Cardiac septum (tissue), 1 donor: ENCODE measurements at places on chromosomes 3 and 15. TPM values are rescaled to one million over a fixed set of nuclear protein-coding genes. Genes with fewer than 3 reads are reported as not detected.

The MELTF gene
- 10.8 TPM for total RNA-seq

The OCA2 gene
- not detected for total RNA-seq

The NSMCE3 gene
- total RNA-seq: 6.5 TPM

The MAGEL2 gene
- total RNA-seq: 0.11 TPM

The PPP1R14D gene
- not detected for total RNA-seq

The EPHA6 gene
- 0.24 TPM for total RNA-seq

The CHL1 gene
- 2.5 TPM for total RNA-seq

The ZNF502 gene
- total RNA-seq: 3.9 TPM

DNA sequence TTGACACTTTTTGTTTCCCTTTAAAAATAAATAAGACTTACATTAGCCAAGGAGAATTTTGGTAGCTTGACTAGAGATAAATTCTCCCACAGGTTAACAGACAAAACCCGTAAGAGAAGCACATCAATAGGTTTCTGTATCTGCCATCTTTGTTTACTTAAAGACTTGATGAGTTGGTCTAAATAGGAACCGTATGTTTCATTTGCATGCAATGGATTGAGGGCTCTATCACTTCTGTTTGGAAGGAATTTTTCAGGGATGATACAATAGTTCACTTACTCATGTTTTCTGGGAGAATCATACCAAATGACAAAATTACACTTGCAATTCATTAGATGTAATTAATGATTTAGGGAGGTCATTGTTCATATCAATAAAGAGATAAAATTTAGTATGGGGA lies 631.5 kb upstream of the NR2F2 start:
- no peak for DNase-seq

GRCh38 chr3:157705258-157705657 lies 202.0 kb upstream of the VEPH1 start:
- DNase-seq: no peak

DNA sequence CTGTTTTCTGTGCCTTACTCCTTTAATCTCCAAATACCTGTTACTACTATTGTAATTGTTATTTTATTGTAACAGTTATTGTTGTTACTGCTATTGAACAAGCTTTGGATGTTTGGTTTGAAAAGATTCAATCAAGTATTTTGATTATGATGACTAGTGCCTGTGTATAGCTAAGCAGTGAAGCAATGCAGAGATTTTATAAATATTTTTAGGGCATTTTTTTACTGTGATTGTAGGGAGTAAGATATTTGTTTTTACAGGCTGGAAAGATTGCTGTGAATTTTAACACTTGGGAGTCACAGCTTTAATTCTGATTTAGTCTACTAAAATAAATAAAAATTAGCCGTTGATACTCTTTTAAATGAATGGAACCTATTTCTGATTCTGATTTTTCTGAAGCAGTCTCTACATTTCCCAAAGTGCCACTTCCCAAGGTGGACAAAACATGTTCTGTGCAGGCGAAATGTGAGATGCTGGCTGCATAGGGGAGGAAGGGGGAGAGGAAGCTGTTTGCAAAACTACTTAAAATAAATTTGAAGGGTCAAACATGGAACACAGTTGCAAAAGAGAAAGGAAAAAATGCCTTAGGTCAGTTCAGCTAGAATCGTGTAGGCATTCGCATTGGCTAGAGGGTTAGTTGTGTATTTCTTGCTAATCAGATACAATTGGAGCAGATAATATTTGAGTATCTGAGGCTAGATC lies 25.7 kb downstream of the EEFSEC start:
- DNase-seq: no peak

DNA sequence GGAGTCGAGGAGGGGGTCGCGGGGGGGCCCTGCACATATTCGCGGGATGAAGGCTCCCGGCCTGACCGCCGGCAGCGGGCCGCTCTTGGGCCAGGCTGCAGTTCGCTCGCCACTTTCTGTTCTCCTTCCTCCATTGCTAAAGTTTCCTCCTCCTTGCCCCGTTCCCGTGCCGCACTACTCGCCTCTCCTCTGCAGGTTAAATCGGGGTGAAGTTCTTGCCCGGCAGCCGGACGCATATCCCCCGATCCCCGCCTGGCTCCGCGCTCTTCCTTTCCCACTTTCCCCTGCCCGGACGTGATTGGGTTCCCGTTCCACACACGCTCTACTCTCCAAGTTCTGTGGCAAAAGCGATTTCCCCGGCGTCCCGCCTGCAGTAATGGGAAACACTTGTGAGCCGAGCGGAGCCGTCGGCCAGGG lies 556 bp downstream of the CRYBG3 start:
- DNase-seq: peak; percentile 83

GRCh38 chr3:88979760-88980159 lies 127.7 kb upstream of the EPHA3 start:
- DNase-seq: no peak

DNA sequence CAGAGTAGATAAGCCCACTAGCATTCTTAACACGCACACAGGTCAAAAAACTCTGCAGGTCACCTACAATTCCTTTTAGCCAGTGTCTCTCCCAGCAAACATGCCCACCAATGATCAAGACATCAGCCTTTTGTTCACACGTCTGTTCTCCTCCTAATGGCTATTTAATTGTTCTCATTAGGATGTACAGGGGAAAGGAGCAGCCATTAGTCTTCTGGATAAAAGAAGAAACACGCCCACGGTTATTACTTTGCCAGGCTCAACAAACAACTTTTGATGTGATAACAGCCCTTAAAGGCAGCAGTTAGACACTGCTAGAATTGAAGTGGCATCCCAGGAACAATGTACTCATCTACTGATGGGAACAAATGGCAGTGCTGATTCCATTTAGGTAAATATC lies 108.8 kb downstream of the NTRK3 start:
- DNase-seq: no peak

DNA sequence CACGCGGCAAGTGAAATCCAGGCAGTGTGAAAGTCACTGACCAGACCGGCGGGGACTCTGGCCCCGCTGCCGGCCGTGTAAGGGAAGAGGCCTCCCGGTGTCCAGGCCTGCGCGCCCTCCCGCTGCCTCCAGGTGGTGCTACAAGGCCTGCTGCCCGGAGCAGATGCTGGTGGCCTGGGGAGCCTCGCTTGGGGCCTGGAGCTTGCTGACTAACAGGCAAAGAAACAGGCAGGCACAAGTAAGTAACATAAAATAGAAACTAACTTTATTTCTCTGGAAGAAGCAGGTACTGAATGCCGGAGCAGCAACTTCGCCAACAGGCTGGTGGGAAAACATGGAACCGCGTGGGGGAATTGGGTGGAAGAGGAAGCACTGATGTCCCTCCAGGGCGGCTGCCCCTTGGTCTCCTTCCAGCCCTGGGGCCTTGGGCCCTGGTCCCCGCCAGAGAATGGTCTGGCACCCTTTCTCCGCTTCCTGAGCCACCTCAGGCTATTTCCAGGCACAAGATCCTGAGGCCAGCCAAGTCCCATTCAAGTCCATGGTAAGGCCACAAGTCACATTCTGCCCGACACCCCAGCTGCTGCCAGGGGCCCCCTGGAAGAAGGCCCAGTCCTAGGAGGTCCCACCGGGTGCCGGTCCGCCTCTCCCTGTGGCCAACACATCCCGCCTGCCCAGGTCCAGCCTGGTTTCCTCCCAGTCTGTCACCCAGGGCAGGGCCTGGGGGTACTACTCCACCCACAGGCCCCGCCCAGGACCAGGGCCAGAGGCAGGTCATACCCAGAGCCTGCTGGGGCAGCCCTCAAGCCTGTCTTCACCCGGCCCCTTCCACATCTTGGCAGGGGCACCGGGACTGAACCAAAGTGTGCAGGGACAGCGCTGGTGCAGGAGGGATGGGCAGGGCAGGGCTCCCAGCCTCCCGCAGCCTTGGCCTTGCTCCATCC lies 45.0 kb downstream of the TNK2 start:
- peak; percentile 94 for DNase-seq

DNA sequence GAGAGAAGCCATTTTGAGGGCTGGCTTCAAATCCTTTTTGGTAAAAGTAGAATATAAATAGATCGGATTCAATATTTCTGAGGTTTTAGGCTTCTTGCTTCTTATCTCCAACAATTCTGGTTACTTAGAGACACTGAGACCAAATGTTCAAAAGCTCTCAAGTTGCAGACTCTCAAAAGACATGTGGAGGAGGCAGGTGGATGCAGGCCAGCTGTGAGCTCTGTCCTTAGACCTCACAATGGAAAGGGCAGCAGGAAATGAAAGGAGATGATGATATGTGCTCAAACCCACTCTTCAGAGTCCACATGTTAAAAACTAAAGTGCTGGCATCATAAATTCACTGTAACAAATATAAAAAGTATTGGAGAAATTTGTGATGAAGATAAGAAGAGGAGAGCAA lies 424.9 kb upstream of the ALCAM start:
- no peak for DNase-seq

- no peak for DNase-seq
These were observed 74.0 kb downstream of the DHX36 start for GRCh38 chr3:154250291-154250690.

DNA sequence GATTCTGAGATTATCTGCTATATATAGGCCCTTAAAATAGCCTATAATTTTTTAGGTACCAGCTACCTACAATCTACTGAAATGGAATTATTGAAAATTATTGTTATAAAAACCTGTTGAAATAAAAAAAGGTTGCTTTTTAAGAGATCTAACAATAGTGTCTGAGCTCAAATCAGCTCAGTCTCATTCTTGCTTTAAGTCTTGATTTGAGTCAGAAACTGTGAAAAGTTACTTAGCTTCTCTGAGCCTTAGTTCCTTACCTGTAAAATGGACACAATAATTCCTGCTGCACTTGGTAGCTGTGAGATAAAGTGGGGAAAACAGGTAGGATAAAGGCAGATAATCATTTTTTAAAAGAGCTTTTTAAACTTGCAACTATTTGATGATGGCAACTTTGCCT lies 118.8 kb upstream of the UBE2E2 start:
- DNase-seq: no peak

GRCh38 chr3:69320871-69321271 lies 65.0 kb downstream of the FRMD4B start:
- DNase-seq: no peak

GRCh38 chr3:4894891-4895530 lies 84.2 kb upstream of the BHLHE40 start:
- no peak for DNase-seq

DNA sequence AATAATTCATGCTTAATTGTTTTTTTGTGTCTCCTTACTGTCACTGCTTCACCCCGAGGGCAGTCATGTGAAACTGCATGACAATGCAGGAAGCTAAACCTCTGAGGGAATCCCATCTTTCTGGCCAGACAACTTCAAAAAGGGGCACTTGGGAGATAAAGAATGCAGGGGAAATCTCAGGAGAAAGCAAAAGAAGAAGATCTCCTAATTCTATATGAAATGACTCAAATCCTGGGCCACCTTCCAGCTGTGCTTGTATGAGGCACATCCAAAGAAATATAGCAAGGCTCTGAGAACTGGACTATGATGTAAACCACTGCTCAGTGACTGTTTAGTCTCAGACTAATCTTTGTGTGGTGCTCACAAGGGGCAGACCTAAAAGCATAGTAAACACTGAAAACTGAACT lies 22.6 kb upstream of the UMPS start:
- no peak for DNase-seq

- DNase-seq: peak; percentile 78
These were observed 33.8 kb downstream of the TXNRD3 start for GRCh38 chr3:126621171-126621570.

DNA sequence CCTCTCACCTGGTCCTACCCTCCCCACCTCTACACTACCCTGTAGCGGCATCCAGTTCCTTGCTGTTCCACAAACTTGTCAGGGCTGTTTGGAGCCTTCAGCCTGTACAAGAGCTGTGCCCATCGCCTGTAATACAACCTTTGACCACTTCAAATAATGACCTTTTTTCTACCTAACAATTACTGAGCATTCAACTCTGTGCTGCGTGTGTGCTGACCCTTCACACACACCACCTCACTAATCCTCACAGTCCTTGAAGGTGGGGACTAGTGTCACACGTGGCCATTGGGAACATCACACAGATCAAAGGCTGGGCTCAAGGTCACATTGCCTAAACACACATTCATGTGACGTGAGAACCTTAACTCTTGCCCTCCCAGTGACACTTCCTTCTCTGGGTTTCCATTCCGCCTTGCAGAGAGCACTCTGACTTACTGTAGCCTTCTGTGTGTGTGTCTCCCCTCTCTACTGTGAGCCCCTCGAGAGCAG lies 3.1 kb downstream of the C3orf20 start:
- DNase-seq: no peak

GRCh38 chr3:170701696-170702678 lies 116.1 kb upstream of the SLC7A14 start:
- no peak for DNase-seq

GRCh38 chr15:76152197-76152596 lies 92.4 kb downstream of the TMEM266 start:
- DNase-seq: no peak

- no peak for DNase-seq
These were observed 34.5 kb upstream of the INSYN1 start for GRCh38 chr15:73787621-73788020.

- DNase-seq: no peak
These were observed 118.2 kb downstream of the ECT2 start for GRCh38 chr3:172868582-172869200.
